Brain microvascular endothelial cell (primary cell): ENCODE measurements at places on chromosomes 16 and 17.
A peak's percentile ranks its signal among the peaks of the same experiment; 100 is the strongest.

GRCh38 chr17:66378296-66378695 is 75.9 kb downstream of the PRKCA start:
- peak; percentile 49 for DNase-seq

- peak; percentile 87 for DNase-seq
Observed at GRCh38 chr17:35254107-35254773, 11.4 kb downstream of the SLFN5 start.

GRCh38 chr17:14451729-14452191 is 150.9 kb downstream of the HS3ST3B1 start:
- no peak for DNase-seq

DNA sequence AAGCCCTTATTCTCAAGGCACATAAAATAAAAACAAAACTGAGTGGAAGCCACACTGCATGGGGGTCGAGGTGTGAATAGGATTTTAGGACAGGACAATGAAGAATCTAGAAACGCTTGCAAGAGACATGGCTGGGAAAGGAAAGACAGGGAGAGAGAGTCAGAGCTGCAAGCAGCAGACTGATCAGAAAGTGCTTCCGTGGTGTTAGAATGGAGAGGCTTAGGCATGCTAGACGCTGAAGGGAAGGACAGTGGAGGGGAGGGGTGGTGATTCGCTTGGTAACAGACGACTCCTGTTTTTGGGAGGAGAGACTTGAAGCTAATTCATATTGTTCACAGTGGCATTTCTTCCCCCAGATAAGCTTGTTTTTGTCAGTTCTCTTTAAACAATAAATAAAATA is 173.5 kb downstream of the AIPL1 start:
- no peak for DNase-seq

DNA sequence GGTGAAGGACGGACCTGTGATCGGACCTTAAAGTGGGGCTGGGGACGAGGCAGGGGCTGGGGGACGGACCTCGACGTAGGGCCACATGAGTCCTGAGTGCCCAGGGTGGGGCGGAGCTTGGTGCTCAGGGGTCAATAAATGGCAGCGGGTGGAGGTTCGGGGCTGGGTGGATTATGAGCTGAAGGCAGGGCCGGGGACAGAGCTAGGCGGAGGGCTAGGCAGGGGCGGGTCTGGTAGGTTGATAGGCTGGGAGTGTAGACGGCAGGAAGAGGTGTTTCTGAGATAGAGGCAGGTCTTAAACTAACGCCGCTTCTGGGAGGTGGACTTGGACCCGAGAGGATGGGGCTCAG is 733 bp downstream of the CHRNB1 start:
- no peak for DNase-seq

GRCh38 chr17:57107498-57108101 is 22.6 kb downstream of the AKAP1 start:
- no peak for DNase-seq

DNA sequence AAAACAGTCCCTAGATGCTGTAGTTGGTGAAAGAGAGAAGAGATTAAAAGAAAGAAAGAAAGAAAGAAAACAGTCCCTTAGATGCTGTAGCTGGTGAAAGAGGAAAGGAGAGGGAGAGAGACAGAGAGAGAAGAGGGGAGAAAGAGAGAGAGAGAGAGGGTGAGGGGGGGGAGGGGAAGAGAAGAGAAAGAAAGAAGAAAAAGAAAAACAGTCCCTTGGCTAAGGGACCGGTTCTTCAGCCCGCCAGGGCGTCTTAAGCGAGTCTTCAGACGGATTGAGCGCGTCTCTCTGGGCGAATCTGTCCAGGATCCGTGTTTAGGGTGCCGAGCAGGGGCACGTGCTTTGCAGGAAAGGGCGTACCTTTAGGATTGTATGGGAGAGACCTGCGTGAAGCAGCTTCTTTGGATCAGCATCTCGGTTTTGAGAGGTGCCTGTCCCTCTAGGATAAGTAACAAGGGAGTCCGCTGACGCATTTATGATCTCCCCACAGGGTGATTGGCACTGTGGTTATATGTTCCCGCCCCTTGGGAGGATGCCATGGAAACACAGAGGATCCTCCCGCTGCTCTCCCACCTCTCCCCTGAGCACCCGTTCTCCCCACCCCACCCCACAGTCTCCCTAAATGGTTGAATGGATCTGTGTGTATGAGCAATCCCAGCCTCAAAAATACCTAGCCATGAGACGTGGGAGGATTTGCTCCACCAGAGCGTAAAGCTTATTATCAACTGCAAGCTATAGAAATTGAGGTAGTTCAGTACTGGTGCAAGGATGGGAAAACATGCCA is 16.7 kb downstream of the GNGT2 start:
- peak; percentile 69 for DNase-seq

DNA sequence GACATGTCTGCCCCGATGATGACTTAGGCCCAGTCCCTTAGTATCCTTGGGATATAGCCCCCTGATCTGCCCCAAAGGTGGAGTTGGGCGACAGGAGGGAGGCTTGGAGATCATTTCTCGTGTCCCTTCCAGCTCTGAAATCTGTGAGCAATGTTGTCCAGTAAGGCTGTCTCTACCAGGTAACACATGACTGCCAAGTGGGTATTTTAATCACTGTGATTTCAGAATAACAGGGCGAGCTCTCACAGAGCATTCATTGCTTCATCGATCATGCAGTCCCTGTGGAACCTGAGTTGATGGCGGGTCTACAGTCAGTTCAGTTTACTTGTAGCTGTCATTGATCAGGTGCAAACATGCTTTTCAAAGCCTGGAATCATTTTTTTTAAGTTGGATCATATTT is 39.2 kb downstream of the KSR1 start:
- DNase-seq: no peak

DNA sequence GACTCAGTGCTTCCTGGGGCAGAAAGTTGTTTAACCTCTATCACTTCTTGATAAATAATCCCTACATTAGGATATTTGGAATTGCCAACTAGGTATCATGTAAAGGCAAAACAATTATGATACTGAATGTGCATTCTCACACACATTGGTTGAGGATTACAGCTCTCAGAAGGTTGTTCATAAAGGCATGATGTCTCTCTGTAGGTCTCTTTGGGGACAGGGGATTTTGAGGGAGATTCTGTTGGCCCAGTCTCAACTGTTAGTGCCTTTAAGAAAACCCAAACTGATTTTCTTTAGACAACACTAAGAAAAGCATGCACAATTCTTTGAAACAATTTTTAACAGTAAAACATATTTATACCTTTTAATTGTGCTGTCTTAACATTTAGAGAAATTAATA is 56.5 kb downstream of the GNAO1 start:
- DNase-seq: no peak

- no peak for DNase-seq
Observed at GRCh38 chr17:43018932-43019331, 3.3 kb downstream of the VAT1 start.
